MV-4-11 (cell line): ENCODE measurements at places on chromosomes 1 and 21.

DNA sequence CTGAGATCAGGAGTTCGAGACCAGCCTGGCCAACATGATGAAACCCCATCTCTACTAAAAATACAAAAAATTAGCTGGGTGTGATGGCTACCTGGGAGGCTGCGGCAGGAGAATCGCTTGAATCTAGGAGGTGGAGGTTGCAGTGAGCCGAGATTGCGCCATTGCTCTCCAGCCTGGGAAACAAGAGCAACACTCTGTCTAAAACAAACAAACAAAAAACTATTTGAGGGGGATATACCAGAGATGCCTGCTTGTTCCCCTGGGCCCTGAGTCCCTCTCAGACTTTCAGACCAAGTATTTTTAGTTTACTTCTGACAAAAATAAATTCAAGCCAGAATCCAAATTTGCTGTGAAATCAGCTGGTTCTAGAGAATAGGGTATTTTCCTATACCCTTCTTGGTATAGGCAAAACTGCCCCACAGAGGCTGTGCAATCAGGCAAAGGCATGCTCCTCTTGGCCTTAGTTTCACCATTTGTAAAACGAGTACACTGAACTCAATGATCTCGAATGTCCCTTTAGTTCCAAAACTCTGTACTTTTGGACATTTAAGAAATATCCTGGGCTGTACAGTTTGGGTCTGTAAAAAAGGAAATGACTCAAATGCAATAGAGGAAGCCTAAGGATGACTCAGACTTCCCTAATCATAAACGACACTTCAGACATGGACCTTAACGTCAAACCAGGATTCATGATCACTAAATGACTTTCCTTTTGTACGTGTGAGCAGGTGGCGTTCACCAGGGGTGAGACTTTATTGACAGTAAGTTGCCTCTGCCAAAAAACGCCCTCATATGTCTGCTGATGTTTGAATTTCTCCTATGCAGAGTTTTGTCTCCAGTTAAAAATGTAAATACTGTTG, 16.1 kb downstream of the ENSA start:
- DNase-seq = peak; percentile 97

GRCh38 chr1:68375919-68376318, 73.8 kb downstream of the RPE65 start:
- no peak for DNase-seq

GRCh38 chr1:21118167-21118566, 58.5 kb downstream of the EIF4G3 start:
- no peak for DNase-seq

DNA sequence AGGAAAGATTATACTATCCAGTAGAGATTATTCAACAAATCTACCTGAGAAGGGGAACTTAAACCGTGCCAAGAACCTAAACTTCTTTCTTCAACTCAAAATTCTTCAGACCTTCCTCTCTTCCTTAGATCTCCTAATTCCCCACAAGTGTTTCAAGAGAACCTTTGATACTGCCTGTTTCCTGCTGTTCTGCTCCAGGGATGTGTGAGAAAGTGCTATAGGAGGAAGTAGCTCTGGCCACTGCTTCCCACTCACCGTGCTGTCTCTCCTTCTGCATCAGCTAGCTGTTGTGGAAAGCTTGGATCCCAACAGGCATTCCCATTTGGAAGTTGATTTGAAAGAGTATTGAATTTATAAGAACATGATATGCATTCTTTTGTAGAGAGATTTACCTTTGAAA, 4.5 kb upstream of the NOS1AP start:
- DNase-seq = no peak

DNA sequence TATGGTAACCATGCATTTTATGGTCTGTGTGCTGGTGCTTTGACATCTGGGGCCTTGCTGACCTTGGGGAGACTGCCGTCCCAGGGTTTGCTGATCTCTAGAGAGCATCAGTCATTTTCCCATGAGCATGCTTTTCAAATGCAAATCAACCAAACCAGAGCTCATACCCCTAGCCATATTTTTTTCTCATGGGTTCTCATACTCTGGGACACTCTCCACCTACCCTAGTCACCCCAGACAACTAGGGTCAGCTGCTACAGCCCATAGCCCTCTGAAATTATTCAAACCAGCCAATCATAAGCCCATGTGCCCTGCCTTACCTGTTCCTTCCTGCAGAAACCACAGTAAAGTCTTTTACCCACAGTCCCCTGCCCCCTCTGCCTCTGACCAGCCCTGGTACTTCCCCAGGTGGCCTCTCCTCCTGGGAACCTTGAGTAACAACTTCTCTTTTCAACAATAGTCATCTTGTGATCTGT, 132.0 kb downstream of the MAP3K21 start:
- DNase-seq = no peak

DNA sequence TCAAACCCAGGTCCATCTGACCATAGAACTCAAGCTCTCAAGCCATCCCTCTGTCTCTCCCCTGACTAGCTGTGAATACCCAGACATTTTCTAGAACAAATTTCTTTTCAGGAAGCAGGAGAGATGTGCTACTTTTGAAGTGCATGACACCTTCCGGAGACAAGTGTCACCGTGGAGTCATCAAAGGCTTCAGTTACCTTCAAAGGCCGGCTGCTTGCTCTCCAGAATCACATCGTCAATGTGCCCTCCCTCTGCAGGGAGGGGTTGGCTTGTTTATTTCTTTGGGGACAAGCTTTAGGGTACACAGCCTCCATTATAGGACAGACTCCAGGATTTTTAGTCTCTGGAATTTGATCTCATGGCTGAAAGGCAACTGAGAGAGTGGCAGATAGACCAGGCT, 37.7 kb upstream of the IGSF21 start:
- no peak for DNase-seq

DNA sequence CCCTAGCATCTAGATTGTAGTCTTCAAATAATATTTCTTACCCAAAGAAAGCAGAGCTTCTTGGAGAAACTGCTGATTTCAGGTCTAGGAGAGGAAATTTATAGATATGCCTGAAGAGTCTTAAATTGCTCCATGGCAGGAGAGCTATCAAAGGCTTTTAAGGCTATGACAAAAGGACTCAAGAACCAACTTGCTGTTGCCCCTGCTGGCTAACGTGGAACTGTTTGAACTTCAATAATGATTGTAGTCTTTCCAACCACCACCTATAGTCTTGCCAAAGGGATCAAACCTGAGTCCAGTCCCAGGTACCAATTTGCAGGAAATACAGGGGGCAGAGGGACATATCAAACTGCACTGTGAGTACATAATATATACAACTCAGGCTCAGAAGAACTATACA, 336.2 kb upstream of the ESRRG start:
- DNase-seq = no peak

DNA sequence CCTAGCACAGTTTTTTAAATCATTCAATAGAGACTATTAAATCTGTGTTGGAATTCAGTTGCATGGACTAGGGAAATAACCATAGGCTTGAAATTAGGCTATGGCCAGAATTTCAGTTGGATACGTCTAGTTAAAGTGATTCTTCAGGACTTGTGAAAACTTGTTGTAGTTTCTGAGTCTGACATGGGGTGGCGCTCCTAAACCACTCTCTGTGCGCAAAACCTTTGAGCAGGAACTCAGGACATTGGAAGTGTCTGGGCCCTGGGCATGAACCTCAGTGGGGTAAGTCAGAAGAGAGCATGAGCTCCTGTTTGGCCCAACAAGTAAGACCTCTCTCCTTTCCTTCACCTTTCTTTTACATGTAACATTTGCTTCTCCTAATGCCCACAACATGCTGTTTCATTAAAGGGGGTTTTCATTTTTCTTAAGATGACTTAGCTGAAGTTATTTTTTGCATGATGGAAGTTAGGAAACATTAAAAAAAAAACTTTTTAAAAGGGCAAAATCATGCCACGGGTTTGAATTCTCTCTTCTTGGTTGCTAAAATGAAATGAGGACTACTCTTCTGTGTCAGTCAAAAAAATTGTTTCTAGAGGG, 17.1 kb upstream of the CCDC190 start:
- peak; percentile 58 for DNase-seq

DNA sequence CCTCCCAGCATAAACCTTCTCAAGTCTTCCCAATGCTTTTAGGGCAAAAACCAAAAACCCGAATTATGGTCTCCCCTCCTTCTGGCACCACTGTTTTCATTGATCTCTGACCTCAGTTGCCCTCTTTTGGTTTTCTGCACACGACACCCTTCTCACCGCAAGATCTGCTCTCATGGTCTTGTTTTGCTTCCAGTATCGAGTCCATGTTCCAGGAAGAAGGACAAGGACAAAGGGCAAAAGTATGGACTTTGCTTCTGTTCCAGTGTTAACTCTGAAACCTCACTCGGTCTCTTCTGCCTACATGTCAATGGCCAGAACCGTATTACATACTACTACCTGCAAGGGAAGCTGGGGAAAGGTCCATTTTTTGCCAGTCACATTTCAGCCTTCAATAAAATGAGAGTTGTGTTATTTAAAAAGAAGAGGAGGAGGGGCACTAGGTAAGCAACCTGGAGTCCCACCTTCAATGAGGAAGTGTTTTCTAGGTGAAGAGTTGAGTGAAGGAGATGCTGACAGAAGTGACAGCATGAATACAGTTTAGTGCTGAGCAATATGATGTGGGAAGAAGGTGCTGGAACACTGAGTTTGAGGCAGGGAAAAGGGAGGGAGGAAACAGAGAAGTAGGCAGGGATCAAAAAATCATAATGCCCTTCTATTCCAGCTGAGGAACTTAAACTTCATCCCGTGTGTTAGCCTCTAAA, 183.4 kb downstream of the FGGY start:
- DNase-seq = no peak

GRCh38 chr1:27297903-27298302, 24.1 kb upstream of the TMEM222 start:
- DNase-seq = no peak

DNA sequence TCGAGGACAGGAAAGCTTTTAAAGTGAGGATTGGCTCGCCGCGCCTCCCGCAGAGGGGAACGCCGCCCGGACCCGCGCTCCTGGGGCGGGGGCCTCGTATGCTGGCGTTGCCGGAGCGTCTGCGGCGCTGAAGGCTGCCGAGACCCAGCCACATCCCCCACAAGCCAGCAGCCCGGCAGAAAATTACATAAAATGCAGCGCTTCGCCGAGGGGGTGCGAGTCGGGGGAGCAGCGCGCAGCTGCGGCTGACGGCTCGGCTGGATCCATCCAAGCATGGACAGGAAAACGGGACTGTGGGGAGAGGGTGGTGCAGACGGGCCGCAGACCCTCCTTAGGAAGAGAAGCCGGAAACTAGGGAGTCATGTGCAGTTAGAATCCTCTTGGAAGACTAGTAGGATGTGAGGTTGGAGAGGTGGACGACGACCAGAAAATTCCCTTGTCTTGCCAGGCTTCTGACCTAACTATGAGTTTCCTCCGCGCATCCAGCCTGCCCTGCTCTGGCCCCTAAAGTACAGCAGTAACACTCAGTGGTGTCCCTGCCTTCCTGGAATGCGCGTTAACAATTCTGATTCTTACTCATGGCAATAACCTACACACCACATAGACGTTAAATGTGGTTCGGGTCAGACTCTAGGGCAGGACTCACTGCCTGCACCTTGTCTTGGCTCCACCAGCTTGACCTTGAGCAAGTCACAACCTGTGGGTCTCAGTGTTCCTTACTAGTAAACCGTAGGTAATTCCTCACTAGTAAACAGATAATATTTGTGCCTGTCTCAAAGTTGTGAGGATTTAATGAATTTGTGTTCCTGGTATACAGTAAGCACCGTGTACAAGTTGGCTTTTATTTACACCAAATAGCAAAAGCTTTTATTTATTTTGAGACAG, 953 bp upstream of the BRWD1 start:
- DNase-seq = peak; percentile 44

GRCh38 chr1:57590978-57591377, 167.1 kb upstream of the DAB1 start:
- DNase-seq = no peak

DNA sequence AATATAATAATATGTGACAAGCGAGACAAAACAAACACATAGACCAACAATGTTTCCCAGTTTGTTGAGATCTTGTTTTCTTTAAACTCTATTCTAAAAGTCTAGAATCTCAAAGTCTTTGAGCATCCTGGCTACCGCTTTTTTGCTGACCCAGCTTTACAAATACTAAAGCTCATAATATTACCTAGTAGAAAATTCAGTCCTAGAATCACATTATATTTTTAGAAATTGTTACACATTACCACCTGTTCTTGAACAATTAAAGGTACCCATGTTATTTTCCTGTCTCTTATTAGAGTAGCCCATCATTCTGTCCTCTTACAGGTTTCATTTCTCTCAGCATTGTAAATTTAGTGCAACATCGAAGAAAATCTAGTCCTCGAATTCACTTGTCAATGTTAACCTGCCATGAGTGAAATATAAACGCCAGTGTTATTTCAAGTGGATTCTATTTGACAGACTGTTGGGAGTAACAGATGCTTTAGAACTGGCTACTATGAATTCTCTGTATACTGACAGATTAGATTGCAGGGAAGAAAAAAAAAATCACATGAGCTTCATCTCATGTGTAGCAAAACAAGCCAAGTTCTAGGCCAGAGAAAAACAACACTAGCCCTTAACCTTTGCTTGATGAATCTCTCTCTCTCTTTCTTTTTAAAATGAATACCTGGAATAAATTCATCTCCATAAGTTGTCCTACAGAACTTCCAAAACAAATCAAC, 851.2 kb upstream of the ADAMTS5 start:
- no peak for DNase-seq

DNA sequence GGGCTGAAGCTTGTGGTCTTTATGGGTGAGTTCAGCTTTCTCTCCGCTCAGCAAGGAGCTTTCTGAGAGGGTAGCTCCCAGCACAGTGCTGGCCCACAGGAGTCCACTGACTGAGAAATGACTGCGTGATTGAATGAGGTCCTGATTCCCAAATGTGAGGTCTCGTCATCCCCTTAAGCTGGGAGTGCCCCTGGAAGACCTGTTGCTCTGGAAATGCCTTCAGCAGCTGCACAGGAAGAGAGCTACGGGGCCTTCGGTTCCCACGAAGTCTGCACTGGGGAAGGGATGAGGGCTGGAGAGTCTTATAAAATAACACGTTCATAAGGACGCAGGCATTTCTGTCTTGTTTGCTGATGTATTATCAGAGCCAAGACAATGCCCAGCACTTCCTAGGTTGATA, 14.0 kb downstream of the TNNT2 start:
- DNase-seq = no peak

DNA sequence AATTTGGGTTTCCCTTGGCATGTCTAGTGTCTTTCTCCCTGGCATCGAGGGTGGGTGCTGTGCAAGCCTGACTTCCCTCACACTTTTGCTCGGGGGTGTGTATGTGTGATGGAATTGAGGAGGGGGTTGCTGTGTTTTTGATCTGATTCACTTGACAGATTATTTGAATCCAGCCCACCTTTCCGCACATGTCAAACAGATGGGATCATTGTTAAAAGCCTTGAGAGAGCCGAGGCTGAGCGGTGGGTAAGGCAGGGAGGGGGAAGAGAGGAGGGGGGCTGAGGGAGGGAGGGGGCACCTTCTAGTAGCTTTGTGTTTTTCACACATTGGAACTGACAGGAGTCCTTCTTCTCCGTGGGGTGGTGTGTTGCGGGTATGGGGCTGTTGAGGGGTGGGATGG, 90.0 kb downstream of the PAPPA2 start:
- no peak for DNase-seq

DNA sequence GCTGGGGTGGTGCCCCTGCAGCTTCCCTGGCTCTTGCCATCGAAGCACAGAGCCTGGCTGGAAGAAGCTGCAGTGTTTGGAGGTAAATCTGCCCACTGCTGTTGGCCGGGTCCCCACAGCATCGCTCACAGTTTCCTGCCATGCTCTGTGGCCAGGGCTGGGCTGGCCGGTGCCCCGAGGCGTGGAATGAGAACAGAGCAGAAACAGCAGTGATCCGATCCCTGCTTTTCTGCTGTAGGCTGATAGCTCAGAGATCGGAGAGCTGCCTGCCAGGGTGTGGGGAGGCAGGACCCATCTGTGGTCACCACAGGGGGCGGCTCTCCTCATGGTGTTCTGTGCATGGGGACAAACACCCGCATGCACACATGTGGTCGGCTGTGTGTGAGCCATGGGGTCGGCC, 11.5 kb downstream of the SLC45A1 start:
- DNase-seq = no peak

- DNase-seq = no peak
Measured at GRCh38 chr21:42413500-42413899, 9.8 kb downstream of the UBASH3A start.
